Stimulated activated CD4-positive, alpha-beta T cell treated with anti-CD3 and anti-CD28 coated beads, Interleukin-15, amount 100 ng/mL, for 48 hours (primary cell): ENCODE measurements at places on chromosomes 11 and 22.

- no peak for DNase-seq
These were observed at the start of gene SLC16A8 for GRCh38 chr22:38083931-38084631. Gene SLC16A8, minus strand, starts transcription at chr22:38084184. Its CDS starts 1,311 bp downstream, at chr22:38082873.

GRCh38 chr11:35682230-35683173, 19.9 kb downstream of the TRIM44 start:
- no peak for DNase-seq

DNA sequence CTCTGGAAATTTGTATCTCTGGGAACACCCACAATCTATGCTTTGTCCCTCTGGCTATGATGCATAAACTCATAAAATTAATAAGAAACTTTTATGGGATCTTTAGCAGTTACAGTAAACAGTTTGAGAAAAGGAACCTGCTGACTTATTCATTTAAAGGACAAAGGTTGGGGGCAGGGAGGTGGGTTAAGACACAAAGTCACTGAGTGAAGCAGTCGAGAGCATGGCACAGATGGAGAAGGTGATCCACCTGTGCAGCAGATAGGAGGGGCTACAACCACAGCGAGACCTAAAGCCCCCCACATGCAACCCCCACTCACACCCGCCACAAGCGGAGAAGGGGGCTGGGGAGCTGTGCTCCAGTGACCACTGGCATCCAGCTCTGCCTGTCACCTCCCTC, 45.0 kb downstream of the SMCO4 start:
- DNase-seq = no peak

DNA sequence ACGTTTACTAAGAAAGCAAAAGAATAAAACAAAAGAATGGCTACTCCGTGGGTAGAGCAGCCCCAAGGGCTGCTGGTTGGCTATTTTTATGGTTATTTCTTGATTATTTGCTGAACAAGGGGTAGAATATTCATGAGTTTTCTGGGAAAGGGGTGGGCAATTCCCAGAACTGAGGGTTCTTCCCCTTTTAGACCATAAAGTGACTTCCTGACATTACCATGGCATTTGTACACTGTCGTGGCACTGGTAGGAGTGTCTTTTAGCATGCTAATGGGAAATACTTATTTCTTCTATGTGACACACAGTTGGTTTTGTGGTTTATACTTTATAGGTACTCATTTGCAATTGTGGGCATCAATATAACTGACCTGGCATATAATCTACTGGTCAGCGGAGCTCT, 56.3 kb downstream of the SLN start:
- DNase-seq = no peak

DNA sequence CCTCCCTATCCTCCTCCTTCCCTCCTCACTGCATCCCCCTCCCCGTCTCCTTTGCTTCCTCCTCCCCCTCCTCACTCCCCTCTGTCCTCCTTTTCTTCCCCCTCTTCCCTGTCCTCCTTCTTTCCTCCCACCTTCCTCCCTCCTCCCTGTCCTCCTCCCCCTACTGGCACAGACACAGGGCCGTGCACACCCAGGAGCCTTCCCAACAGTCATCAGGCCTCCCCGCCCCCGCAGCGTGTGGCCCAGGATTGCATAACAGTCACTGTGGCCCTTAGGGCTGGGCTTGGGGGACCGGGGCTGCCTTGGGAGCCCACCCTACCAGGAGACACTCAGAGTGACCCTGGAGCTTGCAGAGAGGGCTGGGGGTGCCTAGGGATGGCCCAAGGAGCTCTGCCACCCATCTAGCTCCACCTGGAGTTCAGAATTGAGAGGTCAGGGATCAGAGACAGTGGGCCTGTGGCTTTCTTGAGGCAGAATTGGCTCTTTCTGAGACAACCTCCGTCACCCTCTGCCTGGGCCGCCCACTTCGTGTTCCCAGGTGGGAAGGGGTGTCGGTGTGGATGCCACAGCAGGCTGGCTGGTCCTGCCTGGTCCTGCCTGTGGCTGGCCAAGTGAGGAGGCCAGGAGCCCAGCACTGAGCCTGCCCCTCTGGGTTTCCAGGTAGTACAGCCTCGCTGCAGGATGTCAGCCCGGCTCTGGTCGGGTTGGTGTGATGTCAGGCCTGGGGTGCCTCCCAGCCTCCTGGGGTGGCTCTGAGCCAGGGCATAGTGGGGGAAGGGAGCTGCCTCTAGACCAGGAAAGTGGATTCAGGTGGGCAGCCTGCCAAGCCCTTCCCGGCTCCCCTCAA, 1.6 kb downstream of the SPI1 start:
- DNase-seq = no peak

DNA sequence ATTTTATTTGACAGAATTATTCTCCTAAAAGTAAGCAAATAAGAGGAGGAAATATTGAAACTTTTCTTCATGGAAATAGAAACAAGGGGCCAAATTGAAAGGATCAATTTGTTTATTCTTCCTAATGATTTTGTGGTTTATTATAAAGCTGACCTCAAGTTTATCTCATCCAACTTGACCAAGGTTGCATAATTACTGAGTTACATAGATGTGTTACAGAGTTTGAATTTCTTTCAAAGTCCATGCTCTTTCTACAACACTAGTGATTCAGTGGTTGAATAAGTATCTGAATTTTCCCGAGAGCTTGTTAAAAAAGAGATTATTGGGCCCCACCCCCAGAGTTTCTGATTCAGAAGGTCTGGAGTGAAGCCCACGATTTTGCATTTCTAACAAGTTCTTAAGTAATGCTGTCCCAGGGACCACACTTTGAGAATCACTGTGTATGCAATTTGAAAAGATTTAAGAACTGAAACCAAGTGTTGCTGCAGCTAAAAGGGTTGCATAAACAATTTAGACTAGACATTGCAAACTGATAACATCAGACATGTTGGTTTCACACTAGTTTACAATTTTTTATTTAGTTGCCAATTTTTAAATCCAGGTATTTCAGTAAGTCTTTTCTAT, 485.7 kb upstream of the ANO5 start:
- no peak for DNase-seq

- no peak for DNase-seq
These were observed 84.4 kb upstream of the MYOD1 start for GRCh38 chr11:17634776-17635550.

DNA sequence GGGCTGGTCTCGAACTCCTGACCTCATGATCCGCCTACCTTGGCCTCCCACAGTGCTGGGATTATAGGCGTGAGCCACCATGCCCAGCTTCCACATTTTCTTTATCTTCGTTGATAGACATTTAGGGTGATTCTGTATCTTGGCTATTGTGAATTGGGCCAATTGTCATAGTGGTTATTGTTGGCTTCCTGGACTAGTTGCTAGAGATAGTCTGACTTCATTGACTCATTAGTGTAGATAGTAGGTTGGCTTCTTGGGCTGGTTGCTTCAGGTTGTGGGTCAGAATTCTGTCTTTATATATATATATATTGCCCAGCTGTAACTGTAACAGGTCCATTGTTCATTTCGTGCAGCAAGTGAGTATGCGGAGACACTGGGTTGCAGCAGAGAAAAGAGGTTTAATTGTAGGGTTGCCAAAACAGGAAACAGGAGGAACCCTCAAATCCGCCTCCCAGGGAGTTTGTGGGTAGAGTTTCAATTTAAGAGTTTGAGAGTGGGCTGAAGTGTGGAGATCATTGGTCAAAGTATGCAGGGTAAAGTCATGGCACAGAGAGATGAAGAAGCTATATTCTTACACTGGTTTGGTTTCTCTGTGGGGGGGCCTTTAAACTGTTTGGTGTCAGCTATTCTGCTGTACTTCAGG, 22.0 kb downstream of the ATG13 start:
- no peak for DNase-seq

DNA sequence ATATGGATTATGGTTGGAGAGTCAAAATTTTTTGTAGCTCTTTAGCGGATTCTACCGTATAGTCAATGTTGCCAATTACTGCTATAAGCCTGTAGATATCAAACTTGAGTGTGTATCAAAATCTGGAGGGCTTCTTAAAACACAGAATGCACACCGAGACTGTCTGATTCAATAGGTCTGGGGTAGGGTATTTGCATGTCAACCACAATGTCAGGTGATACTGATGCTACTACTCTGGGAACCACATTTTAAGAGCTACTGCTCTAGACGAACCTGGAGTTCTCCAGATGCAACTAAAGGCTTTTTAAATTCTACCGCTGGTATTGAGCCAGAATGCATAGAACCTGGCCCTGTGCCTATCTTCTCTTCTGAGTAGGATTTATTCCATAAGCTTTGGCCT, 15.8 kb upstream of the MS4A4A start:
- DNase-seq = no peak

- no peak for DNase-seq
These were observed 50.0 kb downstream of the DNAJC24 start for GRCh38 chr11:31419669-31420068.

- no peak for DNase-seq
These were observed 9.3 kb upstream of the CEP295 start for GRCh38 chr11:93652161-93652597.

GRCh38 chr11:127925475-127925874, 661.9 kb downstream of the ETS1 start:
- no peak for DNase-seq

DNA sequence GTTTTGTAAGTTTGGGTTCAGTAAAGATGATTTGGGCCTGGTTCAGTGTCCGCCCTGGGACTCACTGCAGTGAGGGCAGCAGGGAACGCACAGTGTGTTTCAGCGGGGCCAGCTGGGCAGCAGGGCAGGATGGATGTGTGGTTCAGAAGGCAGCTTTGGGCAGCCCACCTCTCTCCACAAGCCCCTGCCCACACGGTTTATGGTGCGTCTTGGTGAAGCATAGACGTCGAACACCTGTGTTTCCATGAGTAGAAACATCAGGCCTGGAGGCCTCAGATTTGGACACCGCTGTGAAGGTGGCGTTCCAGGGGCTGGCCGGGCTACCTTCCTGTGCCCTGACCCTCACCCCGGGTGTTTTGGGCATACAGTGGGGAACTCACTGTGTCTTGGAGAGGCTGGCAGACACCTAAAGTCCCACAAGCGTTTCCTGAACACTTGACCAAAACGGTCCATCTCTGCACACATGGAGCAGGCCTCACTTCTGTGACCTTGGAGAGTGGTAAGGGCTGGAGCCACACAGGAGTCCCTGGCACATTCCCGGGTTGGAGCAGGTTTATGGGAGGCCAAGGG, 59.0 kb downstream of the ST14 start:
- DNase-seq = no peak
